ENCODE measurements at places on chromosomes 12 and 14. TPM values are rescaled to one million over a fixed set of nuclear protein-coding genes. Genes with fewer than 3 reads are reported as not detected.

- no peak for DNase-seq
These were observed 41.2 kb upstream of the TMED10 start for GRCh38 chr14:75217508-75218206.

- DNase-seq, result no peak
These were observed 118.1 kb upstream of the OR4E1 start for GRCh38 chr14:21791749-21792148.

GRCh38 chr12:11678781-11679180 is 29.3 kb downstream of the ETV6 start:
- no peak for DNase-seq

DNA sequence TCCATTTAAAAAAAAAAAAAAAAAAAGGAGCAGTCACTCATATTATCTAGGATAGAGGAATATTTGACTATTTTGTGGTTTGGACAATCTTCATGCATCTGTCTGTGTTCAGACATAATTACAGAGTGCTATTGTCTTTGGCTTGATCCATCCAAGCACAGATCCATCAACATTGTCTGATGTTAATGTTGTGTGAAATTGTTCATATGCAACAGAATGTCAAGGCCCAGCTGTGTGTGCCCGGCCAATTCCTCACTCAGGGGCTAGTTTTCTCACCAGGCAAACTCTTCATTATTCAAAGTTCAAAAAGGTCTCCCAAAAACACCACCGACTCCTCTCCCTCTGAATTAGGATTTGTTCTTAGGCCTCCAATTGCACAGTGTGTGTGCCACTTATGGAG is 324.9 kb upstream of the TMTC1 start:
- DNase-seq, result no peak

- no peak for DNase-seq
These were observed 217.2 kb downstream of the C12orf50 start for GRCh38 chr12:87812030-87812429.

Gene RNU4-1
- total RNA-seq, result 7,767 TPM

Gene TAS2R7
- not detected for total RNA-seq

Measured in thymus (tissue), 14 donors.